ENCODE measurements at places on chromosomes 11 and 22.

GRCh38 chr22:37425800-37426705, 1.2 kb downstream of the ELFN2 start:
- DNase-seq = no peak

- DNase-seq = no peak
These were observed 38.6 kb downstream of the SHISA8 start for GRCh38 chr22:41876275-41876674.

GRCh38 chr22:37428649-37429586, 1.6 kb upstream of the ELFN2 start:
- peak; percentile 39 for DNase-seq

- DNase-seq = no peak
These were observed 61.0 kb downstream of the ARFGAP3 start for GRCh38 chr22:42796081-42796480.

- no peak for DNase-seq
These were observed 64.7 kb downstream of the UVRAG start for GRCh38 chr11:75879737-75880136.

DNA sequence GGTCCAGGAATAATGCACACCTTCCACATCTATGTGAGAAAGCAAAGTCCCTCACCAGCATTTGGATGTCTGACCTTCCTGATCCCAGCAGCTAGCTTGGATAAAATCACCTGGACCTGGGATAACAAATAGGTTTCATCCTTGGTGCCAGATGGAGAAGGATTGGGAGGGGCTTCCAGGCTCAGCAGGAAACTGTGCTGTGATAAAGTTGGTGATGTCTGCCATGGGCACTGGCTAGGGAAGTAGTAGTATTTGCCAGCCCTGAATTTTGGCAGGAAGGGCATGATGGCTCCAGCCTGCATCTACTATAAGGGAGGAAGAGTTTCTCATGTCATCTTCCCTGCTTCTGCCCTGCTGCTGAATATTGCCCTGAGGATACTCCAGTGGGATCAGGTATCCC, 37.5 kb downstream of the C11orf91 start:
- no peak for DNase-seq

GRCh38 chr11:28910926-28911325, 802.7 kb downstream of the METTL15 start:
- DNase-seq = no peak

DNA sequence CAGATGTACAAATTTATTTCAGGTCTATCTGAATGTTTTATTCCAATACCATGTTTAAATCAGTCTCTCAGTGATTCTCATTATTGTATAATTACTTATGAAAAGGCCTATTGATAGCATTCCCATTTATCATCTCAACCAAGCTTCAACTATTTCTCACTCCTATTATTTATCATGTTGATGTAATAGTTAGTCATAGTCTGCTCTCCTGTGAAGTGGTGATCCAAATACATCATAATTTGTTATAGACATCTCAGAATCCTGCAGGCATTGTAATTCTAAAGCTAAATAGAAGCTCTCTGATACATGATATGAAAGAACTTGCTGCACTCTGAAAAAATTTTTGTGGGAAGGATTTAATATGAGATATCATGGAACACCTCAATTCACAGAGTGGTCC, 21.8 kb upstream of the OR8G1 start:
- no peak for DNase-seq

- no peak for DNase-seq
These were observed 130.2 kb downstream of the CEP164 start for GRCh38 chr11:117457835-117458234.

DNA sequence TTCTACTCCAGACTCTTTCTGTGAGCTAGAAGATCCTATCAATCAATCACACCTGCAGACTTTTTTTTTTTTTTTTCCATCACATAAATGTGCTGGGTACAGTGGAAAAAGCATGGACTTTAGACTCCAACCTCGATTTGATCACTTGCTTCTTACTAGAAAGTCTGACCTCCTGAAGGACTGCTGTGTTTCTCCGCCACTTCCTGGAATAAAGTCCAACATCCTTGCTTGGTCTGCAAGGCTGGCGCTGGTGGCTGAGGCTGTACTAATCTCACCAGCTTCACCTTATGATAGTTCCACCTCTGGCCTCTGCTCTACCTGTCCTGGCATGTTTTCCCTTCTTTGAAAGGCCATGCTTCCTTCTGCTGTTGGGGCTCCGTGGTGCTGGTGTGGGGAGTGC, 60.9 kb upstream of the SESN3 start:
- DNase-seq = no peak

- DNase-seq = no peak
These were observed 174.7 kb downstream of the TBC1D22A start for GRCh38 chr22:46937185-46937584.

DNA sequence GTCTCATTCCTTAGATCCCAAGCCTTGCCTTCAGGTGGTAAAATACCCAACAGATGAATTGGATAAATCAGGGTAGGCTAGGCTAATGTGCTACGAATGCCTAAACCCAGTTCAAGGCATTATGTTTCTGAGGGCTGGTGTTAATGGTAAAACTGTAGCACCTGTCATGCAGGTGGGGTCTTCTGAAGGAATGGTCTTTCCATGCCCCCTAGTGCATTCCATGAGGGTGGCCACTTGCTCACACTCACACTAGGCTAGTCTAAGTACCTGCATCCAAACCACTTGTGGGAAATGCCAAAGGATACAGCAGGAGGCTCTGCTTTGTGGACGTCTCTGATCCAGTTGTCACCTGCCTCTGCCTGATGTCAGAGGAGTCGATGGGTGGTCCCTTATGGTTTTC, 24.2 kb upstream of the UCP3 start:
- no peak for DNase-seq

GRCh38 chr11:72631806-72632731, 42.2 kb downstream of the PDE2A start:
- no peak for DNase-seq

- no peak for DNase-seq
These were observed 97.3 kb downstream of the CTTN start for GRCh38 chr11:70495351-70496310.
